ENCODE measurements at places on chromosomes 6 and 20.

DNA sequence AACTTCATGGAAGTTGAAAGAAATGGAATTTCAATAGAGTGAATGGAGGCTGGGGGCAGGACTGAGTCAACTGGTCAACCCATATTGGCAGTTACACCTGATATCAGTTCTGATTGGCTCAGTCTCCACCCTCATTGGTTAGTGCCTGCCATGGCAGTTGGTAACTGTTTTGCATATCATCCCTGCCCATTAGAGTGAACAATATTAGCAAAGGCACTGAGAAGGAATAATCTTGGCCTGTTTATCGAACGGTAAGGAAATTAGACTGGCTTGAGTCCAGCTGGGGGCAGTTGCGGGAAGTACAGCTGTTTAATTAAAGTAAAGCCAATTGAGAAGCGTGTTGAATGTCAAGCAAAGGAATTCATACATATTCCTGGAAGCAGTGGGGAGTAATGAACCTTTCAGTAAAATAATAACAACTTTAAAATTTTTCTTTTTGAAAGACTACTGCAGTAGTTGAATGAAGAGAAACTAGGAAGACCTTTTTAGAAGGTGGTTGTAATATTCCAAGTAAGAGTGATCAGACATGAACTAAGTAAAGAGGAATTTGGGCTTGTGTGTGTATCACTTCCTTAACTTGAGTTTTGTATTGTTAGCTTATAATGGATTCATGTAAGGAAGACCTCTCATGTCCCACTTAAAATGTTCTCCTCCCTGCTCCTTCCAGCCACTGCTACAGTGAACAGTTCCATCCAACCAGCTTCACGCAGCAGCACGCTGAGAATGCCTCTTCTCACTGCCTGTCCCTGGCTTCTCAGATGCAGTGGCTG lies 17.2 kb upstream of the FAM50B start:
- no peak for DNase-seq

- DNase-seq: no peak
Measured at GRCh38 chr6:20379231-20379630, 22.4 kb upstream of the E2F3 start.

DNA sequence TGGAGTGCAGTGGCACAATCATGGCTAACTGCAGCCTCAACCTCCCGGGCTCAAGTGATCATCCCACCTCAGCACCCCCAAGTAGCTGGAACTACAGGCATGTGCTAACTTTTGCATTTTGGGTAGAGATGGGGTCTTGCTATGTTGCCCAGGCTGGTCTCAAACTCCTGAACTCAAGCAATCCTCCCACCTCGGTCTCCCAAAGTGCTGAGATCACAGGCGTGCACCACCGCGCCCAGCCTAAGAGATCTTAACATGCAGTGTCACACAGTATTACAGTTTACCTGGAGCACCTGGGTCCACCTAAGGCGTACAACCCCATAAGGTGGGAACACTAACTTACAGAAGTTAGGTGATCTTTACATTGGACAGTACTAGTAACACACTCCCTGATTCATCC lies 29.5 kb downstream of the TMEM242 start:
- no peak for DNase-seq

GRCh38 chr6:43901733-43902230 lies 131.8 kb downstream of the VEGFA start:
- no peak for DNase-seq

- no peak for DNase-seq
Measured at GRCh38 chr6:39998126-39998525, 63.9 kb upstream of the MOCS1 start.

DNA sequence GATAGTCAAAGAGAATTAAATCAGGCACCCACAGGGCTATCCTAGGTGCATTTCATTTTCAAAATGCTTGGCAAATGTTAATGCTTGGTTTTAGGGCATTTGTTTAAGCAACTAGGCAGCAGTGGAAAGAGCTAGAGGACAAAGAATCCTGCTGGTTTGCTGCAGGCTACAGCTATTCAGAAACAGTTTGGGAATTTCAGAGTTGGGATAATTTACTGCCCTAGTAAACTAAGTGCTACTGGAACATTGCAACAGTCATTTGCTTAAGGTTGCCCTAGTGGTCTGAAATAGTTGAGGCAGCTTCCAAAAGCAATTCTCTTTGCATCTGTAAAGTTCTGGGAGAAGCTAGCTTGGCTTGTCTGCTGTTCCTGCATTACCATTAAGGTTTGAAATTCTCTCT lies 312.7 kb downstream of the LAMA2 start:
- DNase-seq: no peak

DNA sequence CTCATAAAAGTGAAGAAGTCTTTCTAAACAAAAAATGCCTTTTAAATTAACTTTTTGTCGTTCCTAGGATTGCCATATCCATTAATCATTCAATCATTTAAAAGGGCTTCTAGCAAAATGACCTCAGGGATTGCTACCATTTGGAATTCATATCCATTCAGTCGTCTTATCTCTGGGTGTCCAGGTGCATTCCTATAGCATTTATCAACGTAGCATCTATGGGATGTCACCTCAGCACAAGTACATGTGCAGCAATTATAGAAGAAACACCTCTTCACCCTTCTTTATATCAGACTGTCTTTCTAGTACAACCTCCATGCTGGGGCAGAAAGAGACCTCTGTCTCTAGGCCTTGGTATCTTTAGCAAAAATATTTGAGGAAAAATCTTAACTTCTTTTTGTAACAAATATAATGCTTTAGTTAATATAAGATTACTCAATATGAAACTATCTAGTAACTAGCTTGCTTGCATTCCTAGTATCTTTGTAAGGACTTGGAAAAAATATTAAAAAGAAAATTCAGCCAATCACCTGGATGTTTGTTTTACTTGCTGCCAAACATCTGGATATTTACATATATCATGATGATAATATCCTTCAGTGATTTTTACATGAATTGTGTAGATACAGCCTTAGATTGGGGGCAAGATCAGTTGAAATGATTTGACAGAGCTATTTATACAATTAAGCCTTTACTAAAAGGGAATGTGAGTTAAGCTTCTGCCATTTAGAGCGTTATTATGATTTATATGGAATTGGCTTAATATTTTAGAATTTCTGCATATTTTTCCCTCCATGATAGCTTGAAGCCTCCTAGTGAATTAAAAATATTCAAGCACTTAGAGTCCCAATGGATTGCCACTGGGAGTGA lies 356.8 kb downstream of the HDGFL1 start:
- DNase-seq: no peak

DNA sequence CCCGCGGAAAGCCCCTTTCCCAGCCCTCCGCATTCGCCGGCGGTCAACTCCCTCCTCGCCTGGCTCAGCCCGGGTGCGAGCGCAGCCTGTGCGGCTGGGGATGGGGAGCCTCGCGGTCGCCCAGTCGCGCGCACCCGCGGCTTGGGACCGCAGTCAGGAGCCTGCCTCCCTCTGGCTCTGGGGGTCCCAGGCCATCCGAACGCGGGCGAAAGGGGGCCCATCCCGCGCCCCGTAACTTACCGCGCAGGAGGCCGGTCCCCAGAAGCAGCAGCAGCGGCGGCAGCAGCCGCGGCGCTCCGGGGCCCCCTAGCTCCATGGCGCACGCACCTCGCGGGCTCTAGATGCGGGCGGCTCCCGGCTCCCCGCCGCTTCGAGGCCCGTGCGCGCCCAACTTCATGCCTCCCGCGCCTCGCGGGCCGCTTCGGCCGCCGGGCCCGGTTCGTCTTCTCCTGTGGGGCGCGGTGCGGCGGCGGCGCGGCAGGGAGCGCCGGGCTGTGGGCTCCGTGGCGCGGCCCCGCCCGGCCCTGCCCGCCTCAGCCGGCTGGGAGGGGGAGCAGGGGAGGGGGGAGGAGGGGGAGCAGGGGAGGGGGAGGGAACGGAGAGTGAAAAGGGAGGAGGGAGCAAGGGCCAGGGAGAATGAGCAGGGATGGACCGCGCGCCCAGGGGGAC lies at the start of gene CHRNA4:
TSS of gene CHRNA4 (minus strand) at position 500 of the 669 bp plus-strand sequence. CDS start at position 316, 184 bp downstream.
- no peak for DNase-seq

- DNase-seq: no peak
Measured at GRCh38 chr6:107495196-107495643, 5.3 kb downstream of the SOBP start.

DNA sequence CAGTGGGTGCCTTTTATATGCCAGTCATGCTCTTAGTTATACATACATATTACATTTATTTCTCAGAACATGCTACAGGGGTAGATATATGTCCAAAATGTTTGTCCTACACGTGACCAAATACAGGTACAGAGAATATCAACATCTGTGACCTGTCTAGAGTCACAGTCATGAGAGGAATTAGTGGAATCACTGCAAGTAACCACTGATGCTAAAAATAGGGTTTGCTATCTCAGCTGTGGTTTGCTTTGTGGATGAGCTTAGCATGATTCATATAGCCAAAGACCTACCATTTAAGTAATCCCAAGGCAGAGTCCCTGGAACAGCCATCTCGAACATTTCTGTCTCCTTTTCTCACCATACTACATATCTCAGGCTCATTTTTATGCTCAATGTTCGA lies 32.3 kb downstream of the GSTA3 start:
- no peak for DNase-seq

DNA sequence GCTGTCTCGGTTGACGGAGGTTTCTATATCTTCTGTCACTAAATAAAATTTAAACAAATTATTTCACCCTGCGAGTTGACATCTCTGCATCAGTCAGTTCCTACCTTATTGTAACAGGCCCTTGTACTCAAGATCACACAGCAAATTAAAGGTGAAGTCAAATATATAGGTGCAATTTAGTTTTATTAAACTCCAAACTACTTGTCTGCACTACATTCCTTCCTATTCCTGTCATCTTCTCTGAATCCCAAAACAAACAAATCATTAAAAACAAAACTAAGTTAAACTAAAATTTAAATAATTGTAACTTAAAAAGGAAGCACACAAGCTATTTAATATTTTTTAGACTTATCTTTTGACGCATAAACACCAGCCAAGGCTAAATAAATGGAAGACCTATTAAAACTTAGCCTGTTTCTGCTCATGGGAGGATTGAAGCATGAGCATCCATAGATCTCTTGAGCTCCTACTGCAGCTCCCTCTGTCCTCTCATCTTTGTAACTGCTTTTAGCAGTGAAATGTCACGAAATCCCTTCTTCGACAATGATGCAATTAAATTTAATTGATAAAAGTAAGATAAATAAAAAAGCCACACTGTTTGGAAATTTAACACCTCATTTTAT lies 1152.3 kb upstream of the GJE1 start:
- no peak for DNase-seq

DNA sequence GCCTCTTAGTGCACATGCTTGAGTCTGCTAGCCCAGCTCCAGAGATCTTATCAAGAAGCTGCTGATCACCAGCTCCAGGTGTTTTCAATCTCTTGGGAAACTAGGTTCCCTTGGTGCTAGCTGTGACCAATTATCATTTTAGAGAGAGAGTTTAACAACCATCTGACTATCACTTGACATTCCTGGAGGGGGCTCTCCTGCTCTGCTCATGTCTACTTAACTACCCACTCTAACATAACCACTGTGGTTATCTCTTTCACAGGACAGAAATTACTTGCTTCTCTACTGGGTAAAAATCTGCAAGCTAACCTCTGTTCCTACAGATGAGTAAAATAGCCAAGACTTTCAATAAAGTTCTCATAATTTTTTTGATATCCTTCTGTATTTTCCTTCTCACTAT lies 823.4 kb upstream of the GJE1 start:
- no peak for DNase-seq

DNA sequence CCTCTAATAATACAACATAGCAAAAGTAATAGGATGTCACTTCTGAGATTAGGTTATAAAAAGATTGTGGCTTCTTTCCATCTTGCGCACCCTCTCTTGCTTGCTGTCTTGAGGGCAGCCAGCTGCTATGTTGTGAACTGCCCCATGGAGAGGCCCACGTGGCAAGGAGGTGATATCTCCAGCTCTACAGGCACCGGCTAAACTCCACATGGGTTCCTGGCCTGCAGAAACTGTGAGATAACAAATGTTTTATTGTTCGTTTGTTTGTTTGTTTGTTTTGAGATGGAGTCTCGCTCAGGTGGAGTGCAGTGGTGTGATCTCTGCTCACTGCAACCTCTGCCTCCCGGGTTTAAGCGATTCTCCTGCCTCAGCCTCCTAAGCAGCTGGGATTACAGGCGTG lies 38.0 kb downstream of the CD40 start:
- no peak for DNase-seq

DNA sequence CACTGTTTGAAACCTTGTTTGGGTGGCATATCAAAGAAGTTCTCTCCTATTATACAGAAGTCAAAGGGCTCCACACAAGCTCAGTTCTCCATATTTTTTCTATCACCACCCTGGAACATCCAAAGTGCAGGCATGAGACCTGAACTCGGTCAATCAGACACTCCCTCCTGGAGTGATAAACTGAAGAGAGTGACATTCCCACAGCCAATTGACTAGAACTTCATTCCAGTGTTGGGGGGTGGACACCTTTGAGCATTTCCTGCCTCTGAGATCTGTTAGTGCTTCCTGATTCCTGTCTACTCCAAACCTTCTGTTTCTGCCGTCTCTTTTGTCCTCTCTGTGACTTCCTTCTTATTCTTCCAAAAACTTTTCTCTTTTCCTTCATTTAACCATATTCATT lies 220.7 kb upstream of the NOX3 start:
- no peak for DNase-seq

DNA sequence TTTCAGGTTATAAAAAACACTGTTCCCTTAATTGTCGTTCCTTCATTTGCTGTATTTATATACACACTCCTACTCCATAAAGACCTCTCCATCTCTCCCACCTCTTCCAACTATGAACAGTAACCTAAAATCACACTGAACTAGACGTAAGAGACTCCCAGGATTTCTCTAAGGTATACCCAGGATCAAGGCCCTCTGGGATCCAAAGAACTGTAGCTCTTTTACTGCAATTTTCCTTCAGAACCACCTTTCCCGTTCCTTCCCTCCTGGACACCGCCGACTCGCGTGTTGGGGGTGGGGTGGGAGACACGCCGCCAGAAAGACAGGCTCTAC lies 680 bp downstream of the LATS1 start:
- DNase-seq: no peak

DNA sequence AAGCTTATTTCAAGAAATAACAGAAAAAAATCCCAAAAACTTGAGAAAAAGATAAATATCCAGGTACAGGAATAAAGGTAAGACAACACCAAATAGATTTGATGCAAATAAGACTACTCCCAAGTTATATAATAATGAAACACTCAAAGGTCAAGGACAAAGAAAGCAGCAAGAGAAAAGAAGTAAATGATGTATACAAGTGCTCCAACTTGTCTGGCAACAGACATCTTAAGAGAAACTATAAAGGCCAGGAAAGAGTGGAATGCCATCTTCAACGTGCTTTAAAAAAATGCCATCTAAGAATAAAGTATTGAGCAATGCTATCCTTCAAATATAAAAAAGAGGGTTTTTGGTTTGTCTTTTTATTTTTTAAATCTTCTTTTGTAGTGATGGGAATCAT lies 54.2 kb downstream of the REV3L start:
- DNase-seq: no peak

GRCh38 chr20:32887492-32887891 lies 28.8 kb downstream of the EFCAB8 start:
- no peak for DNase-seq

DNA sequence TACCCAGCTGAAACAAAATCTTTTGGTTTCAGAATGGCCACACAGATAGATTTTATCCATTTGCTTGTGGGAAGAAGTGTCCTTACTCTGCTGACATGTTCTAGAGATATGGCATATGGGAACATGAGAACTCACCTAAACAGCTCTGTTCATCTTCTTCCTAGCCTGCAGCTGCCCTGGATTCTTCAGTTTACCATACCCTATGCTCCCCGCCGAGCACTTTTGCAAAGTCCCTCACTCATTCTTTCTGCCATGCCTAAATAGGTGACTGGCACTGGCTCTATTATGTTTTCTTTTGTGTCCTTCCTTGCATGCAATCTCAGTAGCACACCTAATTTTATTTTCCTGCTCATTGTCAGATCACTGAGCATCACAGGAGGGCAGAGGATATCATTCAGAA lies 293.7 kb upstream of the RSPO3 start:
- DNase-seq: no peak
